ENCODE measurements at places on chromosomes 7 and 10.

- DNase-seq, result no peak
Measured at GRCh38 chr7:99848420-99849216, 20.8 kb downstream of the CYP3A43 start.

DNA sequence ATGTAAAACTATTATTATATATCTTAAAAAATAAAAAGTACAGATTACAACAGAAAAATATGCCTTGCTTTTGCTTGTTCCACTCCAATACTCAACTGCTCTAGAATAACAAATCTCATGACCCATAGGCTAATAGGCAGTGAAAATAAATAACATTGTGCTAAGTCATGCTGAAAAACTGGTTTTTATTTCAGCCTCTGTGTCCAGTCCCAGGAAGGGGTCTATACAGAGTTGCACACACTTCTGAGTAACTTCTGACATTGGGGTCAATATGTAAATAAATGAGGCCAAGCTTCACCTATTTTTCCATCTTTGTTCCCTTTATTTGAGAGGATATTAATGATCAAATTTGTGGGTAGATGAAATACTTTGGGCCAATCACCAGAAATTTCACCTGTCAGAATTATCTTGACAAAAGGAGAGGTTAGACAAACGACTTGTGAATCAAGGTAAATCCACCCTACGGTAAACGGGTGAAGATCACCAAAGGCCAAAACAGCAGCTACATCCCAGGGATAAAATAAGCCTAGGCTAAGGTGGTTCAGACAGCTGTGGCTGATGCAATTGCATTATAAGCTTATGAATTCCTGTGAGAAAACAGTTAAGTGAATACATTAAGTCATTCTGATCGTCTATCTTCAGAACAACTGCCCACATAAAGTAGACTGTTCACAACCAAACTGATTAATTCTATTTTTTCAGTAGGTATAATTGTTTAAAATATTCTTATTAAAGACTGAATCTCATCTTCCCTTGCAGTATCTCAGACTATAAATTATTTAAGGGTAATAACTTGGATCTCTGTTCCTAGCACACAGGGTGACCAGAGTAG lies 87.5 kb downstream of the UBE2H start:
- DNase-seq, result no peak

DNA sequence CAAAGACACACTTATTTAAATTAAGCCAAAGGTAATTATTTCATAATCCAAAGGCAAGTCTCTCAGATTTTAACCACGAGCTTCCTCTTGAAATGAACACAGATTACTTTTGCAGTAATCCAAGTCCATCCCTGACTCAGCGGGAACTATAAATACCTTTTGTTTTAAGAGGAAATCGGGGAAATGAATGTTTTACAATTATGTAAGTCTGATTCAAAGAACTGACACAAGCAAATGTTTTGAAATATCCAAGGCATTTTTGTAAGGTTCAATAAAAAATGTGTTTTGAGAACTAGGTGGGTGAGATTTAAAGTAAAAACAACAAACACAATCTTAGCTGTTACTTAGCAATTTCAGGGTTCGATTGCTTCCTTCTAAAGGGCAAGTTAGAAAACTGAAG lies 179.8 kb upstream of the ASAH2 start:
- DNase-seq, result no peak

DNA sequence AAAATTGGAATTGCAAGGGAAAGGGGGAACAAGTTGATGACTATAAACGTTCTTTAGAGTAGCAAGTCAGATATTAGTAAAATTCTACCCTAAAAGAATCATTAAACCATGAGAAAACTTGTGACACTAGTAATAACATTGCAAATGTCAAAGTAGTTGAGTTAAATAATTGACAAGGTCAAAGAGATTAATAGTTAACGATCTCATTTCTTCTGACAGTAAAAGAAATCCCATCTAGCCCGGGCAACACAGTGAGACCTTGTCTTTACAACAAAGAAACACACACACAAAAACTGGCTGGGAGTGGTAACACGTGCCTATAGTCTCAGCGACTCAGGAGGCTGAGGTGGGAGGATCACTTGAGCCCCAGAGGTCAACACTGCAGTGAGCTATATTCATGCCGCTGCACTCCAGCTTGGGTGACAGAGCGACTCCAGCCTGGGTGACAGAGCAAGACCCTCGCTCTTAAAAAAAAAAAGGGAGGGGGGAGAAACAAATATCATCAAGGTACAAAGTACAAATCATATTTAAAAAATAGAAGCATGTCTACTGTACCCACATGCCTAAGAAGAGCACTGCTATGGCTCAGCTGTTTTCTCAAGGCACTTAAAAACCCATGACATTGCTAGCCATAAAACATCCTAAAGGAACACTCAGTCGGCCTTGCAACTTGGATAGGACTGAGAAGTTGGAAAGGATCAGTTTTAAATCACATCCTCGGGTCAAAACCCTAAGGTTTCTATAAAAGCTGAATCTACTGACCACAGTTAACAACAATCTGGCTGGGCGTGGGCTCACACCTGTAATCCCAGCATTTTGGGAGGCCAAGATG lies 401.1 kb downstream of the PARD3 start:
- DNase-seq, result no peak

DNA sequence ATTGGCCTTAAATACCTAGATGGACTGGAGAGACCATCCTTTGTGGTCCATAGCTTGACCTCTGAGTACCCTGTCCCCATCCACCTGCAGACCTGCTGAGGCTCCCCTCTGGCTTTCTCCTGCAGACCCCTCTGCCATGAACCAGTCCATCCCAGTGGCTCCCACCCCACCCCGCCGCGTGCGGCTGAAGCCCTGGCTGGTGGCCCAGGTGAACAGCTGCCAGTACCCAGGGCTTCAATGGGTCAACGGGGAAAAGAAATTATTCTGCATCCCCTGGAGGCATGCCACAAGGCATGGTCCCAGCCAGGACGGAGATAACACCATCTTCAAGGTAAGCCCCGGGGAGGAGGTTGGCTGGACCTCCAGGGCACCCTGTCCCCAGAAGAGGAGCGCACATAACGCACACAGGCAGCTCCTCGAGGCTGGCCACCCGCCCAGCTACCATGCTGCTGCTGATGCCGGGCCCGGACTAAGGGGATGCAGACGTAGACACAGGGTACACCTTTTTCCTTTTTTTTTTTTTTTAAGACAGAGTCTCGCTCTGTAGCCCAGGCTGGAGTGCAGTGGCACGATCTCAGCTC lies 4.3 kb downstream of the IRF5 start:
- no peak for DNase-seq

- no peak for DNase-seq
Measured at GRCh38 chr10:2936816-2937215, 130.5 kb upstream of the PFKP start.

- no peak for DNase-seq
Measured at GRCh38 chr10:72730479-72730878, 38.5 kb downstream of the MCU start.

DNA sequence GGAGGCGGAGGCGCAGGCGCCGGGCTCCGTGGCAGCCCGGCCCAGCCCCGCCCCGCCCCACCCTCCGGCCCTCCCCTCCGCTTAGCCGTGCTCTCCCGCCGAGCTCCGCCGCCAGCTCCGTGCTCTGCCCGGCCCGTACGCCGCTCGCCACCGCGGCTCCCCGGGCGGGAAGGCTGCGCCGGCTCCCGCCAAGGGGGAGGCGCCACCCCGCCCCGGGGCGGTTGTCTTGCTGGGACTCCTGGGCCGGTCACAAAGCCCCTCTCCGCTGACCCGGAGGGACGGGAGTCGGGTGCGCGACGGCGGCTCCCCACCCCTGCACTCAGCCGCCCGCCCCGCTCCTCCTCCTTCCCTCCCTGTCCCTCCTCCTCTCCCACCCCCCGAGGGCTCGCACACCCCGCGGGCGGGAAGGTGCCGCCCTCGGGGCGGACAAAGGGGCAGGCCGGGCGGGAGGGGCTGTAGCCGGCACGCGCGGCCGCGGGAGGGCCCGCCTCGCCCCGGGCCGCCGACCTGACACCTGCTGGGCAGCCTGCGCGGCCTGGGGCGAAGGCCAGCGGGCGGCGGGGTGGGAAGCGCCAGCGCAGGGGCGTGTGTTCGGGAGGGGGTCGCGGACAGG lies 11.5 kb upstream of the SP8 start:
- no peak for DNase-seq
